ENCODE measurements at places on chromosomes 4 and X. TPM values are rescaled to one million over a fixed set of nuclear protein-coding genes. Genes with fewer than 3 reads are reported as not detected.
A peak's percentile ranks its signal among the peaks of the same experiment; 100 is the strongest.

- no peak for DNase-seq
Observed at GRCh38 chr4:26726655-26727387, 133.8 kb upstream of the STIM2 start.

DNA sequence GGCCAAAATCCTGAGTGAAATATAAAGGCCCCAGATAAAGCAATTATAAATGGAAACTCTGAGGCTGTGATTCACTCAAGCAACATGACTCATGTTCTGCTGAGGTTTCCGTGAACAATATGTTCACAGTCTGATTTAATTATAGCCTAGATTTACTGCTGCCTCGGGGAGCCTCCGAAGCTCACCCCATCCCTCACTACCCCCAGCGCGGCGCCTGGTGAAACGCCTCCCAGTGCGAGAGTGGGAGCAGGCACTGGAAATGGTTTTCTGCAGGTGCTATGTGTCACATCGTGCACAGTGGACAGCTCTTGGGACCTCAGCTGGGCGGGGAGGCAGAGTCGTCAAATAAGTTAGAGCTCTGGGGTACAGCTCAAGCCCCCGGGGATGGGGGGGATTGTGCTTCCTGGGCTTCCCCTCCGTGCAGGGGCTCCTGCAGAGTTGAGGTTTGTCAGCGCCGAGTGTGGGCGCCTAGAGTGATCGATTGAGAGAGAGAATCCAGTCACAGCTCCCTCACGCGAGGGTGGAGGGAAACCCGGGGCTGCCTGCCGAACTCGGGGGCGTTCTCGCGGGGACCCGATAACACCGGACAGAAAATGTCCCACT is 110.6 kb downstream of the PHKA2 start:
- no peak for DNase-seq

DNA sequence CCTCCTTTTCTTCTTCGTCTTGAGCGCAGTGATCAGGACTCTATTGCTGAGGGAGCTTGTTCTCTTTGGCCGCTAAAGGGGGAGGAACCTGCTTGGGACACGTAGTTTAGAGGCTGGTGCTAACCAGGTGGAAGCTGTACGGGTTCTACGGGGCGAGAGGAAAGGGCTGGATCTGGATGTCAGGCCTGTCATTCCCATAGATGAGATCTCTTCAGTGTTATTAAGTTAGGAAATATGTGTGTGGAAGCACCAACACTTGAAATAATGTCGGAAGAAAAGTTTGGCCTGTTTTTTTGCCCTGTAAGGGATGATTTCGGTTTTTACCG is 643 bp downstream of the SRP72 start:
- DNase-seq: no peak

- DNase-seq: no peak
Observed at GRCh38 chrX:2351321-2351720, 149.5 kb downstream of the DHRSX start.

TLR10 gene
- 0.46 TPM for total RNA-seq

GRCh38 chr4:2469192-2469984 is 482 bp downstream of the RNF4 start:
- DNase-seq: peak; percentile 72

DNA sequence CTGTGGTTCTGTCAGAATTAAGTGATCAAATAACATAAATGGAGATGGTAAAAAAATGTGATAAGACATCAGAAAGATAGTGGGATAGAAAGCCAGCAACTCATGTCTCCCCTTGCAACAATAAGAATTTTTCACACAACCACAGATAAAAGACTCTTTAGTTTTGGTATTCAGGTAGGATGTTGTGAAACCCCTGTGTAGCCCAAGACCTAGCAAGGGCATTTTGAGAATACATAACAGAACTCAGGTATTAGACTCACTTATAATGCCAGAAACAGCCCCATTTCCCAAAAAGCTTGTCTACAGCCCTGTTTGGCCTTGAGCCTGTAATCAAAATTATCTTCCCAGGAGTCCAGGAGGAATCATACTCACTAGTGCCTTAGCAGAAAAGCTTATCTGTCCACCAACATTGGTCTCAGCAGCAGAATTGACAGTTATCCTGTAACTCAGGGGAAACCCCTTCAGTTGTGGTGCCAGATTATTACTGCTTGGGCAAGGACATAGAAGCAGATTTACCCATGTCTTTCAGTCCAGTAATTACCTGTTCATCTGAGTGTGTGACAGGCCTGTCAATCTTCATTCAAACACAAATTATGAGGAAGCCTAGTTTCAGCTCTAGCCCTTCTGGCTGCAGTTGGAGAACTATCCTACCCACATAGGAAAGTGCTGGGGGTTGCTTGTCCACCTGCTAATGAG is 41.0 kb upstream of the UGT2B17 start:
- no peak for DNase-seq
